ENCODE measurements at places on chromosomes 7 and 10. TPM values are rescaled to one million over a fixed set of nuclear protein-coding genes. Genes with fewer than 3 reads are reported as not detected.
A peak's percentile ranks its signal among the peaks of the same experiment; 100 is the strongest.

GRCh38 chr7:140122965-140123364 is 53.8 kb downstream of the KDM7A start:
- no peak for DNase-seq

GRCh38 chr10:100890673-100891317 is 22.0 kb upstream of the SLF2 start:
- DNase-seq: peak; percentile 97

- no peak for DNase-seq
Measured at GRCh38 chr10:126525326-126525725, 137.0 kb upstream of the ADAM12 start.

DNA sequence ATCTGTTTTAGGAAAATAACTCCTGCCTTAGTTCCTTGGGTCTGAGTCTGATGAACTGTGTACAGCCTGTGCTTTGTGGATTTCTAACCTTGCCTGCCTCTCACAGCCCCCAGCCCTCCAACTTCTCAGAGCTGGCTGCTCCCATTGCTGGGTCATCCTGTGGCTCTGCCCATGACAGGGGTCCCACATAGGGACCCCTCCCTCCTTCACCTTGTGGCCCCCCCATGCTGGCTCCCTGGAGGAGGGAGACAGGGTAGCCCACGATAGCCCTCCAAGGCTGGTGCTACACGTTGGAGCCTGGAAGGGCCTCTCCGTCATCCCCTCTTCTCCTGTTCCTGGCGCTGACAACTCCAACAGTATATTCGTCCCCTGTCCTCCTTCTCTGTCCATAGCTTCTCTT is 2.8 kb upstream of the DENND2A start:
- DNase-seq: no peak

DNA sequence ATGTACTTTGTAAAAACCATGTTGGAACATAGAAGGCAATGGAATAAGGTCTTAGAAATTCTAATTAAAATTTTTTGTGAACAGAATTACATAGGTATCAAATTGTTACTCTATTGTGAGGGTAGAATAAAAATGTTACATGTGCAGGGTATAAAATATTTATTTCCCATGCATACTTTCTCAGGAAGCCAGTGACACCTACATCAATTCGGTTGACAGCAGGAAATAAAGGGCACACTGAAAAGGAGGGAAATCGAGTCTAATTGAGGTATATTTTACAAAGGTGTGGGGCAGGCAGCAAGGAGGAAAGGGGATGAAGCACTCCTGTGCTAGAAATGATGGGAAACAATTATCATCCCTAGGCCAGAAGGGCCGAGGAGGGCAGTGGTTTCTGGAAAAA is 244.9 kb downstream of the C7orf25 start:
- no peak for DNase-seq

- DNase-seq: no peak
Measured at GRCh38 chr7:127930341-127931328, 100.6 kb downstream of the LRRC4 start.

- DNase-seq: no peak
Measured at GRCh38 chr10:72093450-72093849, 5.1 kb upstream of the SPOCK2 start.

DNA sequence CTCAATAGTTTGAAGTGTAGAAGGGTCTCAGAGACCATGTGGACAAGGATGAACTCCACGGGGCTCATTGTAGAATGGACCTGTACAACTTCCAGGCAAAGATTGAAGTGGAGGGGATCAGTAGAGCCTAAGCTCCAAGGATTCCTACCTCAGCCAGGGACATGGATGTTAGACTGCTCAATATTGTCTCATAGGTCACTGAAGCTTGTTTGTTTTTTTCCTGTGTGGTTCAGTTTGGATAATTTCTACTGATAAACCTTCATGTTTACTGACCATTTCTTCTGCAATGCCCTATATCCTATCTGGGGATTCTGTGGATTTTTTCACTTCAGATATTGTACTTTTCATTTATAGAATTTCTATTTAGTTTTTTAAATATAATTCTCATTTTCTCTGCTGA is 8.9 kb downstream of the DYDC2 start:
- DNase-seq: no peak

LLCFC1 gene
- not detected for total RNA-seq

DNA sequence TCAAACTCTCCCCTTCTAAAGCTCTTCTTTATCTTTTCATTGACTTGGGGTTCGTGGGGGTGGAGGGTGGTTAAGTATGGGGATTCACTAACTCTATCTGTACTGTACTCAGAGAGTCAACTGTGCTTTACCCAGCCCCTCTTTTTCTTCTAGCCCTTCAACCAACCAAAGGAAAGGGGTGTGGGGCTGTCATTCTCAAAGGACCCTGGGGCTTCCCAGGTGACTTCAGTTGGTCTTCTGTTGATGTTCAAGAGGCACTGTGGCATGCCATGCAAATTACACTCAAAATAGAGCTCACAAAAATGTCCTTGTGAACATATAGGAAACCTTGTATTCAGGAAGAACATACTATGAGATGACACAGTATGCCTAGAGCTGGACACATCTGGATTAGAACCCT is 16.9 kb upstream of the RHOBTB1 start:
- no peak for DNase-seq

TNKS2 gene
- 46.7 TPM for total RNA-seq

DNA sequence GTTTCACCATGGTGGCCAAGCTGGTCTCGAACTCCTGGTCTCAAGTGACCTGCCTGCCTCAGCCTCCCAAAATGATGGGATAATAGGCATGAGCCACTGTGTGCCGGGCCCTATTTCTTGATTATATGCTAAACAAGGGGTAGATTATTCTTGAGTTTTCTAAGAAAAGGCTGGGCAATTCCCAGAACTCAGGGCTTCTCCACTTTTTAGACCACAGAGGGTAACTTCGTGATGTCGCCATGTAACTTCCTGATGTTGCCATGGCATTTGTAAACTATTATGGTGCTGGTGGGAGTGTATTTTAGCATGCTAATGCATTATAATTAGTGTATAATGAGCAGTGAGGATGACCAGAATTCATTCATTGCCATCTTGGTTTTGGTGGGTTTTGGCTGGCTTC is 35.8 kb downstream of the OTUD1 start:
- no peak for DNase-seq

KIAA1549 gene
- total RNA-seq: 2.6 TPM
